KBM-7 (cell line): ENCODE measurements at places on chromosomes 4 and X.
A peak's percentile ranks its signal among the peaks of the same experiment; 100 is the strongest.

DNA sequence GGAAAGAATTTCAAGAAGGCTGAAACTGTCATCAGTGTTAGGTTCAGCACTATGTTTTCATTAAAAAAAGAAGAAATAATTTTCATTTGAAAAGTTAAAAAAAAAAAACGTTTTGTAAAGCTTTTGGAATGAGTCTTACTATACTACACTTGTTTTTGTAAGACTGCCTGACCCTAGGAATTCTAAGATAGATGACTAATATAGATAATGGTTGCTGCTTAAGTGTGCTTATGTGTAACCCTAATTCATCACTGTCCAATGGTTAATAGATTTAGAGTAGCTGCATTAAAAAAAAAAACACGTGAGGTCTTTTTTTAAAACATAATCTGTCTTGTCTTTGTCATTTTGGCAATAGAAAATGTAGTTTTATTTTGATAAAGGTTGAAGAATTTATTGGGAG, 323.2 kb downstream of the IL1RAPL1 start:
- DNase-seq = no peak

DNA sequence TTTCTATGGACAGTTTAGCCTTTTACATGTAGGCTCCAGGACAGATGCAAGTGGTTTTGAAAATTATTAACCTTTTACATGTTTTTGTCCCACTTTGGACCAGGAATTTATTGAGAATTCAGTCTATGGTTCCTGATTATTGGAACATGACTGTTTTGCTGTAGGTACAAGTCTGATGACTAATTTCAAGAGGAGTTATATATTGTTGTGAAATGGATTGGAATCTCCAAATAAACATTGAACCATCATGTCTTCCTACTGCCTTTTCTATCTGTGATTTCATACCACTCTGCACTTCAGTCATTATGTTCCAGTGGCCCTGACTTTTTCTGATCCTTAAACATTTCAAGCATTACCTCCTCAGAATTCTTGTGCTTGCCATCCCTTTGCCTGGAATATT, 35.9 kb downstream of the TBC1D19 start:
- no peak for DNase-seq

DNA sequence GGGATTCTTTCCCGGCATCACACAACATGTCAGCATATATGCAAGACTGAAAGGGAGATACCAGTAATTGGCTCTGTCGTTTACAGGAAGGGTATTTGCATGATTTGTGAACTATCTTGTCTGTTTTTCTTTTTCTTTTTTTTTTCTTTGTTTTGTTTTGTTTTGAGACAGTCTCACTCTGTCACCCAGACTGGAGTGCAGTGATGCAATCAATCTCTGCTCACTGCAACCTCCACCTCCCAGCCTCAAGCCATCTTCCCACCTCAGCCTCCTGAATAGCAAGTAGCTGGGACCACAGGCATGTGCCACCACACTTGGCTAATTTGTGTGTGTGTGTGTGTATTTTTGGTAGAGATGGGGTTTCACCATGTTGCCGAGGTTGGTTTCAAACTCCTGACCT, 262.7 kb upstream of the F9 start:
- no peak for DNase-seq

- DNase-seq = no peak
Measured at GRCh38 chrX:94854251-94854650, 1180.2 kb downstream of the FAM133A start.

DNA sequence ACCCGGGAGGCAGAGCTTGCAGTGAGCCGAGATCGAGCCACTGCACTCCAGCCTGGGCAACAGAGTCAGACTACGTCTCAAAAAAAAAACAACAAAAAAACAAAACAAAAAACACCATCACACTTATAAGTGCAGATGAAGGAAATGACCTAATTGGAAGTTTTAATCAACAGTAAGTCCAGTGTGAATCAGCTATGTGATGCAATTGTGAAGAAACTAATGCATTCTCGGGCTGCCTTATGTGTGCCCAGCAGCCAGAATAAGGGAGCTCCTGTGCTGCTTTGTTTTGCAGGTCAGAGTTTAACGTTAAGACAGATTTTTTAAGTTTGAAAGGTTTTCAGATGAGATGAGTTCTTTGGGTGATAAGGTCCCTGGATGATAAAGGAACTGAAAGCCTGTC, 10.8 kb downstream of the DAPP1 start:
- DNase-seq = no peak

- no peak for DNase-seq
Measured at GRCh38 chrX:15464704-15465103, 28.4 kb downstream of the PIR start.

DNA sequence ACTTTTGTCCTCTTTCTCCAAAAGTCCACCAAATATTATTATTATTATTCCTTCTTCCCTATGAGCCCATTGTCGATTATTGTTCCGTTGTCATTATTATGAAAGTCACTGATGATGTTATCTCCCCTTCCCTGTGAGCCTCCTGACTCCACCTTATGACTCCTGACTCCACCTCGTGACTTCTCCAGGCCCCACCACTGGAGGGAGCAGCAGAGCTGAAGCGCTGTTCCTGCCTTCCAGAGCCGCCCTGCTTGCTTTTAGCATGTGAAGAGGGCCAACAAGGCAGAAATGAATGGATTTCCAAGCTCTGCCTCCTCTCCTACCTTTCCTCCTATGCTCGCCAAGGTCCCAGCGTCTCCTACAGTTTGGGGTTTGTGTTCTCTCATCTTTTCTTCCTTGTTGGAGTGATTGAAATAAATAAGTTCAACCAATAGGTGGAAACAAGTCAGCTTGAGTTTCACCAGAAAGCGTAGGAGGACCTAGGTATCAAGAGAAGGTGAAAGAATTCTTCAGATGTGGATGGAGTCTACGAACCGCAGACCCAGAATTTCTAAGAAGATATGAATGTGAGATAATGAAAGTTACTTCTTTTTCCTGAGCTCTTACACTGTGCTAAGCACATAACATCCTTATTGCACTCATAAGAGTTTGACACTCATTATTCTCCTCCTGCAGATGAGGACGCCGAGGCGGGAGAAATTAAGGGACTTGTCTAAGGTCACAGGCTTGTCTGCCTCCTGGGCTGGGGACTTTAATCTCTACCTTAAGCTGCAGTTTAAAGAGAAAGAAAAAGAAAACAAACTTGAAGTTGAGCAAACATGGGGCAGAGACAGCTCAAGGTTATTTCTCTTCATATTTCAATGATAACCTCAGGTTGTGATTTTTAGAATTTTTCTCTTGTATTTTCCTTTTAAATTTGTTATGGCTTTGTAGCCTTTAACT, 26.1 kb downstream of the IGSF1 start:
- peak; percentile 41 for DNase-seq

- DNase-seq = peak; percentile 32
Measured at GRCh38 chrX:110125446-110126162, 122.7 kb downstream of the TMEM164 start.

DNA sequence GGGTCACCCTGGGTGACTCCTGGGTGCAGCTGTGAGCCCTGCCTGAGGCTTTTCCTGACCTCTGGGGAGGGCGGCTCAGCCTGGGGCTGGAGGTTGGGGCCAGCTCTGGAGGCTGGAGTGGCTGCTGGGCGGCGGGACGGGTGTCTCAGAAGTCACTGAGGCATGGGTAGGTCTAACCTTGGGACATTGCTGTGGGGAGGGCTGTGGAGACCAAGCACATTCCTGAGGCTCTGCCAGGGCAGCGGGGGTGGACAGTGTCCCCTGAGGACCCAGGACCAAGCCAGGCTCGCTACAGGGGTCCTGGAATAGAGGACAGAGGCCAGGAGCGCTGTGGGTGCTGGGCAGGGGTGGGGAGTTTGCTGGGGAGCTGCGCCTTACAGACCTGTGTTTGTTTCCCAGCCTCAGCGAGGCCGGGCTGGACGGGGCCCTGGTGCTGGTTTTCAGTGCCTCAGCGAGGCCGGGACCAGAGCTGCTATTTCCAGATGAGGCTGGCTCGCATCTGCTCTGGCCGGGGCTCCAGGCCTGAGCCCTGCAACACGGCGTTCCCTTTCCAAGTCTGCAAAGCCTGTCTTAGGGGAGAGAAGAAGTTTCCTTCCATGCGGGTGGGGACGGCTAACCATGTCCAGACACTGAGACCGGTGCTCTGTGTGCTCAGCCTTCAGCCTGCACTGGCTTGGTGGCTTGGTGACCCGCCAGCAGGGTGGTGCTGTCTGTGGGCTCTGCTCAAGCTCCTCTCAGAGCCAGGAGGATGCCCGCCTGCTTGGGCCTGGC, 3.0 kb upstream of the SLC25A6 start:
- no peak for DNase-seq

- peak; percentile 41 for DNase-seq
Measured at GRCh38 chr4:174714393-174715211, 114.4 kb downstream of the GLRA3 start.
